T-cell (primary cell): ENCODE measurements at places on chromosomes 12 and 14. TPM values are rescaled to one million over a fixed set of nuclear protein-coding genes. Genes with fewer than 3 reads are reported as not detected.

- no peak for DNase-seq
These were observed 1.9 kb upstream of the FKBP4 start for GRCh38 chr12:2792671-2793500.

- no peak for DNase-seq
These were observed 663.6 kb downstream of the BCL11B start for GRCh38 chr14:98608071-98609060.

TTC7B gene
- total RNA-seq, result 1.5 TPM

MLF2 gene
- 87.9 TPM for total RNA-seq

GRCh38 chr12:51867371-51867770 is 18.9 kb upstream of the FIGNL2 start:
- no peak for DNase-seq

DNA sequence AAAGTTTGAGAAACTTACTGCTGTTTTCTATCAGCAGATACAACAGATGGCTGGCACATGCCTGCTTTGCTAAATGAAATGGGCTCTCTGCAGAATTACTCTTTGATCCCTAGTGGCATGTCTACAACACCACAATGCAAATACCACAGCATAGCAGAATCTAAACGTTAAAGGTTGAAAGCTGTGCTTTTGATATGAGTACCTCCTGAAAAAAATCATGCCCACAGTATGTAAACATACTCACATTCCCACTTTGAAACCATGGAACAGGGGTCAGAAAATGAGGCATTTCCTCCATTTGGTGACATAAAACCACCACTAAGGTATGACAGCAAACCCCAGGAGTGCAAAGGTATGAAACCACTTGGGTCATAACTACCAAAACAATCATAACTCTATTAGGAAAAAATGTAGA is 7.5 kb downstream of the WIF1 start:
- DNase-seq, result no peak

- no peak for DNase-seq
These were observed 37.9 kb upstream of the ALDH2 start for GRCh38 chr12:111728795-111729194.

TMEM30B gene
- total RNA-seq, result 2.1 TPM

DNA sequence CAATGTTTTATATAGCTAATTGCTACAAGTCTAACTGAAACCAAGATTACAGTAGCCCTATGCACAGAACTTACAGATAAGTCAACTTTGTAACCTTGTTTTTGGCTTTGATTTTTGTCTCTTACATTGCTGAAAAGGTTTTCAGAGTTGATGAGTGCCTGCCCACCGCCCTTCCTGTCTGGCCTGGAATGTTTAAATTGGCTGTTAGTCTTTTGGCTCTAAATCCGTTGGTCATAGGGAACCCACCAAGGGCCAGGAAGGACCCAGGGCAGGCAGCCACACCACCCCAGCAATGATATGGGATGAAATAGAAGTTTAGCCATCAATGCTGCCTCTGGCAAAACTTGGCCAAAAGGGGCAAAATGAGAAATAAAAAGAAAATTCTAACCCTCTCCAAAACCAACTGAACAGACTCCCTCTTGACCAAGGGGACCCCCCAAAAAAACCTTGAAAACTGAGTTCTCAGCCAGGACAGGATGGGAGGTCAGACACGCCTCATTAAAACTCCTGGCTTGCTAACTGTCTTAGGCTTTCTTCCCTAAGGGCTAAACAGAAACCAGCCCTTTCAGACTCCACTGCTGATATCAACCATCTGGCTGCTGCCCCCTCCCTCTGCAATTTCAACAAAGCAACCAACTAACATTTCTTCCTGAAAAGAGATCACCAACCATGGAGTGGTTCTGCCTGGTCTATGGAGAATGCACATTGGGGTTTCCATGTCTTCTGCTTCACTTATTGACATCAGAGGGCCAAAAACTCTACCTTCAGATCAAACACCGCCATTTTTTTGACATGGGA is 242.1 kb upstream of the NOS1 start:
- DNase-seq, result no peak

- no peak for DNase-seq
These were observed 21.4 kb upstream of the CKAP4 start for GRCh38 chr12:106269150-106269771.

SLC4A8 gene
- 0.82 TPM for total RNA-seq

ZNF26 gene
- 29.2 TPM for total RNA-seq

GRCh38 chr14:30521899-30522736 is 36.8 kb upstream of the G2E3 start:
- no peak for DNase-seq

GRCh38 chr12:132502149-132502881 is 12.4 kb downstream of the FBRSL1 start:
- DNase-seq, result no peak

SELPLG gene
- total RNA-seq, result 215 TPM

GRCh38 chr12:549476-550082 is 89.8 kb downstream of the B4GALNT3 start:
- DNase-seq, result no peak

DNA sequence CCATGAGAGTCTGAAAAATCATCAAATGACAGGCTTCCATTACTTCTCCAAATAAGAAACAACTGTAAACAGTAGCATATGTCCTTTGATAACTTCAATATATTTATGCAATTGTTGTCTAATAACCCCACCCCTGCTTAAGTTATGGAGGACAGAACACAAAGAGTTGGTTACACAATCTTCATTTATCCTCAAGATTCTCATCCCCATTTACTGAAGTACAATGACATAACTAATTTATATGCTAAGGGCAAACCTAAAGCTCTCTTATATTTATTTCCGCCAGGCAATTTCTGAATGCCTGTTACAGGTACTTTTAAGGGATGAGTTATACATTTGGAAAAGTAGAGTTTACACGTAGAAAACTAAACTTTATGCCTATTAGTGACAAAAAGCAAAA is 12.3 kb downstream of the SCAF11 start:
- DNase-seq, result no peak
